ENCODE measurements at places on chromosomes 13 and 19. TPM values are rescaled to one million over a fixed set of nuclear protein-coding genes. Genes with fewer than 3 reads are reported as not detected.

BIVM gene
- total RNA-seq, result 13.2 TPM

FGF22 gene
- 0.10 TPM for total RNA-seq

DNA sequence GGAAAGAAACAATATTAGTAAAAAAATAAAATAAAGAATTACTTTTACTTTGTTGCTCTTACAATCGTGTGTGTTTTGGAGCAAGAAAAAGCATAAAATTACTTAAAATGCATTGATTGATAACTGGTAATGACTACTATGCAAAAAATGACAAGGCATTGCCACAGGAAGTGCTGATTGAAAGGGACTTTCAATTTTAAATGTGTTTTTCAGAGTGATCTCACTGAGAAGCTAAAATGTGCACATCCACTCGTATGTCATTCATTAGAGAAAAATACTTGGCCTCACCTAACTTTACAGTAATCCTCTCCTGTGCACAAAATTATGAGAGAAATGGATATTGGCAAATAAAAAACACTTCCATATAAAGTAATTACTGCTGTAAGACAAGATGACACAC is 934.9 kb downstream of the SLITRK6 start:
- DNase-seq, result no peak

DNA sequence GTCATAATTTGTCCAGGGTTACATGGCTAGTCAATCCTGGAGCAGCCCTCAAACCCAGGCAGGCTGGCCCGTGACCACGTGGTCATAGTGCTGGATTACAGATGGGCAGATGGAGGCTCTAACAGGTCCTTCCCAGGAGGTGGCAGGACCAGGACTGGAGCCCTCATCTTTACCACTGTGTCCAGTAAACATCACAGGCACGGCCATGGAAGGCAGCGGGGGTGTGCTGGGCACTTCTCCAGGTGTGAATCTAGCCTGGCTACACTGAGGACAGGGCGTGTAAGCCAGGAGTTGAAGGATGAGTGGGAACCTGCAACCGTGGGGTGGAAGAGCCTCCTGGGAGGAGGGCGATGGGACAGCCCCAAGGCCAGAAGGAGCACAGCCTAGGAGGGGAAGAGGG is 6.1 kb downstream of the CIC start:
- no peak for DNase-seq

DNA sequence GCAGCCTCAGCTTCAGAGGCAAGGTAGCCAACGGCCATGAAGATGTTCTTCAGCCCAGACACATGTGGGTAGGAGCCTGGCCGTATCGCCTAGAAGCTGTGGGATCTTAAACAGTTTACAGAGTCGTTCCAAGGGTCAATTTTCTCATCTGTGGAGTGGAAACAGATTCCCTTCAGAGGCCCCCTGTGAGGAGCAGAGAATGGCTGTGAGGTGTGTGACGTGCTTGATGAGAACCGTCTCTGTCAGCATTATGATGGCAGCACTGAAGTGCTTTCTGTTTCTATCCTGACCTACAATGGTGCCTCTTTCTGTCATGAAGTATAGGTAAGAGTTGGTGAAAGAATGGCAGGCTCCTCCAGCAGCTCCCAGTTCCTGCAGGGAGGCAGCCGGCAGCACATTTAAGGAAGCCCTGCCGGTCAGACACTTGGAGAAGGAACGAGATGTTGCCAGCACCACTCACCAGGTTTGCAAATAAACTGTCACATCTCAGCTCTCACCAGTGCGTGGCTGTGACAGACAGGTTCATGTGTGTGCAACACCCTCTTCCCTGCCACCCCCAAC is 277.3 kb downstream of the FOXO1 start:
- no peak for DNase-seq

Measured in renal cortical epithelial cell (primary cell).